Stimulated activated CD4-positive, alpha-beta T cell treated with anti-CD3 and anti-CD28 coated beads, TNF-alpha, amount 100 ng/mL, for 1 hour (primary cell): ENCODE measurements at places on chromosomes 7 and 10.

DNA sequence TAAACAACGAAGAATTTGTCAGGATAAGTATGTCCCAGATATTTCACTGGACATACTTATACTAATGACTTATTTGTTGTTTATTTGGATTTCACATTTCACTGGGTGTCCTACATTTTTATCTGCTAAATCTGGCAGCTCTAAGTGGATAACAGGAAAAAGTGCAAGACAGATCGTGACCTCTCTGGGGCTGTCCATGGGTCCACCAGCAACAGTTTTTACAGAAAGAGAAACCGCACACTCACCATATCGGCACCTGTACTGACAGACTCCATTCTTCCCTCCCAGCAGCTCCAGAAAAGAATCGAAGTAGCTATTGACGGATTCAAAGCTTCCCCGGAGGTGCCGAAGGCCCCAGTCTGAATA lies 393 bp downstream of the PLA2G12B start:
- no peak for DNase-seq

- no peak for DNase-seq
These were observed 30.6 kb upstream of the PITRM1 start for GRCh38 chr10:3203016-3203811.

DNA sequence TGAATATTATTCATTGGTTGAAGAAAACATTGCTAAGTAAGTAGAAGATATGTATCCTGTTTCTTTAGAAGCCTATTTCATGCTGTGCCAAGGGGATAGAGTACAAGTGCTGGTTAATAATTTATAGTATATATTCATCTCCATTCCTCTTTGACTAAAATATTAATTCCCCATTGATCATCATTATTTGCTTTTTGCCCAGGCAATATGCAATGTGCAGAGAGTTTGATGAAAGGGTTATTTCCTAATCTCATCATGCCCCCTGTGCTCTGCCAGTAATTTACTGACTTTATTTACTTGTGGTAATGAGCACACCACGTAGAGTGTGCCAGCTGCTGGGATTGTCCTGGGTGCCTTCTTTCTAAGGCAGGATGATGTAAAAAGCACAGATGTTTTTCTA lies 180.9 kb downstream of the REEP3 start:
- DNase-seq: no peak

- no peak for DNase-seq
These were observed 201.3 kb downstream of the REEP3 start for GRCh38 chr10:63722537-63722936.

DNA sequence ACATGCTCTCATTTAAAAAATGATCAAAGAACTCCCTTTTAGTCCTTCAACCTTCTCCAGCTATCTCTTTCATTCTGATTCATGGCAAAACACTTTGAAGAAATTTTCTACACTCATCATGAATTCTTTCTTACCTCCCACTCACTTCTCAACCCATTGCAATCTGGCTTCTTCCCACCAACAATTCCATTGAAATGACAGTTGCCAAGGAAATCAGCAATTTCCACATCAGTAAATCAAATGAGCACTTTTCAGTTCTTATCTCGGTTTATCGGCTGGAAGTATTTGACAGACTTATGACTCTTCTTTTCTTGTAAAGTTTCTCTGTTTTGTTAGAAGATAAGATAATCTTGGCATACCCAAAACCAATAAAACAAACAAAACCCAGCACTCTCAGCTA lies 99.1 kb upstream of the CACNA2D1 start:
- no peak for DNase-seq

DNA sequence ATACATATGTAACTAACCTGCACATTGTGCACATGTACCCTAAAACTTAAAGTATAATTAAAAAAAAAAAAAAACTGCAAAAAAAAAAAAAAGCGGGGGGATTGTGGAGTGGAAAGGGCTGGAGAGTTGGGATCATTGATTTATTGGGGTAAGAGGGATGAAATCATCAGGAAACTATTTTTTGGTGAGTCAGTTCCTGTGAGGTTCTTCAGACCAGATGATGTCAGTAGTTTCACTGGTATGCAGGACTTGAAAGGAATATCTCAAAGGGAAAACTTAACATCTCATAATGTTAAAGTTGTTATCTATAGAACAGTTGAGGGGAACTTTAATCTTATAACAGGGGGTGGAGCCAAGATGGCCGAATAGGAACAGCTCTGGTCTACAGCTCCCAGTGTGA lies 32.6 kb upstream of the TECTB start:
- no peak for DNase-seq

DNA sequence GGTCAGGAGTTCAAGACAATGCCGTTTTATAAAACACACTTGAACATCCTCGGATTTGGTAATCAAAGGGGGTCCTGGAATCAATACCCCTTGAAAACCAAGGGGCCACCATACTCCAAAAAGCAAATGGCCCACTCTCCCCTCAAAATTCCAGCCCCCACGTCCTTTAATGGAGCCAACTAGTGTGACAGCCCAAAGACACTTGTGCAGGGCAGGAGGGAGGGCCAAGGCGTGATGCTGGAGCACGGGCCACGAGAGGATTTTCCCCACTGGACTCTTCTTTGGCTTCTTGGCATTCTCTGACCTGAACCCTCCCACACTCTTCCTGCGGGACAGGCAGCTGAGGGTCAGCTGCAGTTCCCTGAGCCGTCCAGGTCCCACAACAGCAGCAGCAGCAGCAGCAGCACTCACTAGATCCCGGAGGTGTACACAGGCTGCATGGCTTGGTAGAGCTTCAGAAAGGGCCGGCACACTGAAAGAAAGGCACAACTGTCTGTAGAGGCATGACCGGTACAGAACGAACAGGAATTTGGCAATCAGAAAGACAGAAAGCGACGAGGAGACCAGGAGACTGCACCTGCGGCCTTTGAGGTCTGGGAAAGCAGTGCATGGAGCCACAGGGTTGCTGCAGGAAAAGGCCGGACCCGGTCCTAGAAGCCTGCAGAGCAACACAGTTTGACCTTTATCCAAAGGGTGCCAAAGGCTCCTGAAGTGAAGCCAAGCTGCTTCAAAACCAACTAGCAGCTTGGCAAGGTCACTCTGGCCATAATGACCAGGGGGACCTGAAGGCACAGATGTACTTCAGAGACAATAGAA lies 168.2 kb downstream of the TNS3 start:
- DNase-seq: no peak

GRCh38 chr7:104550362-104550761 lies 222.0 kb downstream of the LHFPL3 start:
- DNase-seq: no peak

DNA sequence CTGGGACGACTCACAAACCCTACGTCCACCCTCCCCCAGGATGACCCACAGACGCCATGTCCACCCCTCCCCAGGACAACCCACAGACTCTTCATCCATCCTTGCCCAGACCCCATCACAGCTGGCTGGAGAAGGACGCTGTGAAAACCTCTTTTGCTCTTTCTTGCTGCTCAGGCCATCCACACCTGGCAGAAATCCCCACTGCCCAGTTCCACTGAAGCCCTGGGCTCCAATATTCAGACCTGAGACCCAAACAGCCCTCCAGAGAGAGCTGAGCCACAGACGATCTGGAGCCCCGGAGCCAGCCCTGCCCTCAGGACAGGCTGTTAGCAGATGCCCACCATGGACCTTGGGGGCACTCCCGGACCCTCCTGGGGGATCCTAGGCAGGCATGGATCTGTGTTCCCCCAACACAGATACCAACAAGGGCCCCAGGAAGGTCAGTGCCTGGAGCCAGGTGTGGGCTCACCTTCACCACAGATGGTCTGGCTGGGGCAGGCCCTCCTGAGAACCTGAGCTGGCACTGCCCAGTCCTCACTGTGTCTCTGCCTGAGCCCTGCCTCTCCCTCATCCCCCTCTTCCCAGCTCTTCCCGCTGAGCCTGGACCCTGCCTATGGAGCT lies 226.2 kb downstream of the PTPRN2 start:
- DNase-seq: no peak
